Activated T-cell treated with anti-CD3 and anti-CD28 coated beads for 1 hour (primary cell): ENCODE measurements at places on chromosomes 3 and 15.

DNA sequence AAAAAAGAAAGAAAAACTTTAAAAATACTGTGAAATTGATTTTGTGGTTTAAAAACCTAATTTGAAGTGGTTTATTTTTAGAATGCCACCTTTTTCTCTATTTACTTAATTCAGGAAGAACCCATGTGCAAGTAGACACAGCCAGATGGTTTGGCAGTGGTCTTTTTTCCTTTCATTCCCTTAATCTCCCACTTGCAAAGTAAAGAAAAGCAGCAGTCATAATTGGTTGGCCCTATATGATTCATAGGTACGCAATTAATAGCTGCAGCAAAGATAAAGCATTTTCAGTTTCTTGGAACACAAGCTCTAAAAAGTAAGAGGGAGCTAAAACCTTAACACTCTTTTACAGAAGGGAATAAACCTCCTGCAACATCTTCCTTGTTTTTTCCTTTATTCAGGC is 115.3 kb downstream of the MECOM start:
- DNase-seq = no peak

- DNase-seq = no peak
These were observed 143.4 kb downstream of the TMEM108 start for GRCh38 chr3:133181392-133182150.

DNA sequence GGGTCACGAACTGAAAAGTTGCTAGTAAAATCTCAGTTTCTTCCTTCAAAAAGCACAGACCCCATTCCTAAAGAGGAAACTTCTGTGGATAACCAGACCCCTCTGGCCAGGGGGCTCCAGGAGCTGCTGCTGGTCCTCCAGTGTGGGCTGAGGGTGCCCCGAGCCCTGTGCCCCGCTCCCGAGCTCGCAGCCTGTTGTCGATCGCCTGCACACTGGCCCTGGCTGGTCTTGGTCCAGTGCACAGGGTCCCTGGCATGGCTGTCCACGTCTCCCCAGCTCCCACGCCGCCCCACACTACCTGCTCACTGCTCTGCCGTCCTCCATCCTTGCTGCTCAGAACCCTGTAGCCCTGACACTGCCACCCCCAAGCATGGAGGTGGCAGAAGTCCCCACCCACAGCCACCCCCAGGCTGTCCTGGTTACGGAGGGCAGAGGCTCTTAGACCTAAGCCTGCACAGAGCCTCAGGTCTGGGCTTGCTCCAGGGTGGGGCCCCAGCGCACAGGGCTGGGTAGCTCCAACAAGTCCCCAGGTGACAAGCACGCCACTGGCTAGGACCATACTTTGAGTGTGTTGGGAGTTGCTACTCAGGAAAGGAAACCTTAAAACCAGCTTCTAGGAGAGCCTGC is 87.0 kb downstream of the PLXNA1 start:
- DNase-seq = no peak

DNA sequence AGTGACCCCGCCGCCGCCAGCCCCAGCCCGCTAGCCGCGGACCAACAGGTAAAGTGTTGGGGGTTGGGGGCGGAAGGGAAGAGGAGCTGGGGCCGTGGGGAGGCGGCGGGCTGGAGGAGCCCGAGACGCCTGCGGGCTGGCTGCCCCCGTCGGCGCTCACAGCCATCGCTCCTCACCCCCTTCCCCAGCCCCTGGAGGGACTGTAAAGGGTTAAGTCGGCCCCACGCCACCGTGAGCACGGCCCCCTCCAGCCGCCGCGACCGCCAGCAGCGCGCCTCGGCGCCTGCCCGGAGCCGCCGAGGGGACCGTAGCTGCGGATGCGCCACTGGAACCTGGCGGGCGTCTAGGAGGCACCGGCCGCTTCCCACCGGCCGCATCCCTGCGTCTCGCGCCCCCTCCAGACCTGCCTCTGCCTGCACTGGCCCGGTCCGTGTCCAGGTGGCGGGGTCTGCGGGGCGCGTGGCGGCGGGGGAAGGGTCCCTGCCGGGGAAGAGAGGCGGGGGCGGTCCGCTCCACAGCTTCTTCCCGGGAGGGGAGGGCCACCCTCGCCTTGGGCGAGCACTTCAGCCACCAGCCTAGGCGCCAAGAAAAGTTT is 522 bp downstream of the MED12L start:
- DNase-seq = no peak

DNA sequence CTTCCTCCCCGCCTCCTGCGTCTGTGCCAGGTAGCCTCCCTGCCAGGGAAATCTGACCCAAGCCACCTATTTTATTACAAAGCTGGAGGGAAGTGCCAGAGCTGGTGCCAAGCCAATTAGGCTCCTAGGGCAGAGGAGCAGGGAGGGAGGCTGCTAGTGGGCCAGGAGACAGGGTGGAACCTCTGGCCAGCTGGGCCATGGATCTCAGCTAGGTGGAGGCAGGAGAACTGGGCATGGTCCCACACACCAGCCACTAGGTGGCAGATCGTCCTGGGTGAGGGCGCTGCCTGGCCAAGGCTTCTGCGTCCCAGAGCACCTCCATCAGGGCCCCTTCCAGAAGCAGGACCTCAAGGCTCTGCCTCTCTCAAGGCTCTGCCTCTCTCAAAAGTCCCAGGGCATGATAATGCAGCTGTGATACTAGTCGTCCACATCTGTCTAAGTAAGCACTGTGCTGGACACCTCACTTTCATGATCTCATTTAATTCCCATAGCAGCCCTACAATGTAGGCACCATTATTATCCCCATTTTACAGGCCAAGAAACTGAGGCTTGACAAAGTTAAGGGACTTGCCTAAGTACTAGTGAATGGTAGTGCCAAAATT is 4.5 kb upstream of the RFT1 start:
- peak; percentile 39 for DNase-seq

GRCh38 chr15:34984889-34985630 is 3.0 kb downstream of the ZNF770 start:
- no peak for DNase-seq

- DNase-seq = no peak
These were observed 28.5 kb downstream of the ACAD9 start for GRCh38 chr3:128907706-128908445.

- no peak for DNase-seq
These were observed 173.3 kb downstream of the ALDH1A2 start for GRCh38 chr15:57892181-57892580.

- DNase-seq = no peak
These were observed 153.1 kb downstream of the PGPEP1L start for GRCh38 chr15:98854496-98854895.

DNA sequence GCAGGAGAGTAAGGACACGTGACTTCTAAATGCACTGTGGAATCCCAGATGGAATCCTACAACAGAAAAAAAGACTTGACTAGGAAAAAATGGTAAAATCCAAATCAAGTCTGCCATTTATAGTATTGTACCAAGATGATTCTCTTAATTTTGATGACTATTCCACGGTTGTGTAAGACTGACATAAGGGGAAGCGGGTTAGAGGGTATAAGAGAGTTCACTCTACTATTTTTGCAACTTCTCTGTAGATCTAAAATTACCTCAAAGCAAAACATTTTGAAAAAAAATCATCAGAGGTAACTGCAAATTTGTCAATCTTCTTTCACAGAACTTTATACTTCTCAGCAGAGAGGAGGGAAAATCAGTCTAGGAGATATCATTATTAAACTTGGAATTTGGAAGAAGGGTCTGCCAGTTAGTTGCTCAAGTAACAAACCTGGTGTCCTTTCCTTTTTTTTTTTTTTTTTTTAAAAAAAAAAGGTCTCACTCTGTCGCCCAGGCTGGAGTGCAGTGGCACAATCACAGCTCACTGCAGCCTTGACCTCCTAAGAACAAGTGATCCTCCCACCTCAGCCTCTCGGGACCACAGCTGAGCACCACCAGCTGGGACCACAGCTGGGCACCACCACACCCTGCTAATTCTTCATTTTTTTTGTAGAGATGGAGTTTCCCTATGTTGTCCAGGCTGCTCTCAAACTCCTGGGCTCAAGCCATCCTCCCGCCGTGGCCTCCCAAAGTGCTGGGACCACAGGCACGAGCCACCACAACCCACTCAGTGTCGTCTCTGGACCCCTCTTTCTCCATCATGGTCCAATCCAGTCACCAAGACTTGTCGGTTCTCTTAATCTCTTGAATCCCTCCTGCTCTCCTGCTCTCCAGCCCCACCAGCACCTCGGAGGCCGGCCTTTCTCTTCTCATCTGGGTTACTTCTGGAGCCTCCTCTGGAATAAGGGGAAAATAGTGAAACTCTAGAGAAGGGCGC is 14.9 kb upstream of the HES1 start:
- no peak for DNase-seq

DNA sequence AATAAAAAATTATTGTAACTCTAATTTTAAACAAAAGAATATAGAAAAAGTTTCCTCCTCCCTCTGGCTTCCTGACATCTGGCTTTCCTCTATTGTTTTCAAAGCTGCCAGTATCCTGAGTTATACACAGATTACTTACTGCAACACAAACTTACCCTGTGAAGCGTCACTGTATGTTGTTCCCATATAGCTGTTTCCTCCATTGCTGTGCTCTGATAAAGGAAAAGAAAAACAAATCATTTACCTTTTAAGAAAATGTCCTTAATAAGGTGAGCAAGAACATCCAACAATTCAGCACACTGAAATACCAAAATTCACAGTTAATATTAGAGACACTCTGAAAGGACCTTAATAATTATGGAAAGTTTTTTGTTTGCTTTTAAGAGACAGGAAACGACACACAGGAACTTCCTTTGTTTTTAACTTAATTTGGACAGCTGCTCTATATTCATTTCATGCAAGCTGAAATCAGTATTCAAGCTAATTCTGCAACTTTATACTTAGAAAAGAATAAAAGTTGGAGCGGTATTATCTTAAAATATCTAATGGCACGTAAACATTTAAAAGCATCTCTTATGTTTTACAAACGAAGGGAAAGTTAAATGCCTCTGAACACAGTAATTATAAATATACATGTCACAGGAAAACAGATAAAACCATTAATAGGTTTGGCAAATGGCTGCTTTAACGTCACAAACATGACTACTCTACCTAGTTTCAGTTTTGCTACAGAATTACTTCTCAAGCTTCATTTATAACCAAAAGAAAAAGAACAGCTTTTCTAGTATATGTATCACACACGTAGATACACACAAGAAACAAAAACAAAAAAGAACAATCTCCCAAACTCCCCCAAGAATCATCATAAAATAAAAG is 21.5 kb downstream of the TJP1 start:
- no peak for DNase-seq

- no peak for DNase-seq
These were observed 30.2 kb upstream of the IREB2 start for GRCh38 chr15:78407608-78408354.

DNA sequence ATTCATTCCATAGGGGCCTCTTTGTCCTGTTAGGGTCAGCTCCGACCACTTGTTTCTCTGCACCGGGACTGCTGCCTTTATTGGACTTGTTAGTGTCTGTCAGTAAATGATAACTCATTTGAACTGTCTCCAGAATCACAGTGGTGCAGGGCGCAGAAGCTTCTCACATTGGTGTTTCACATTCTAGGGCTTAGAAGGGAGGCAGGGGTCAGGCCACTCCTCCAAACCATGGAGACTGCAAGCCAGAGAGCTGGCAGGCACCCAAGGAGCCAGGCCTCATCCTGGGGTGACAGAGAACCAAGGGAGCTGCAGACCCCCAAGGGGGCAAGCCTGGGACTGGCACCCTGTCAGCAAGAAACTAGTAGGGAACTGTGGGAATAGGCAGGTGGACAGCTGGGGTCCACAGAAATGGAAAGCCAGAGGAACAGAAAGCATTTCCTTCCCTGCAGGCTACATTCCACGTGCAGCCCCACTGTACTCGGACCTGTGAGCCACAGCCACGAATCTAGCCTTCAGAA is 49.1 kb downstream of the CCNL1 start:
- DNase-seq = no peak

GRCh38 chr3:197206913-197207312 is 91.5 kb downstream of the DLG1 start:
- no peak for DNase-seq

GRCh38 chr3:2856138-2857133 is 253.7 kb downstream of the IL5RA start:
- DNase-seq = no peak

DNA sequence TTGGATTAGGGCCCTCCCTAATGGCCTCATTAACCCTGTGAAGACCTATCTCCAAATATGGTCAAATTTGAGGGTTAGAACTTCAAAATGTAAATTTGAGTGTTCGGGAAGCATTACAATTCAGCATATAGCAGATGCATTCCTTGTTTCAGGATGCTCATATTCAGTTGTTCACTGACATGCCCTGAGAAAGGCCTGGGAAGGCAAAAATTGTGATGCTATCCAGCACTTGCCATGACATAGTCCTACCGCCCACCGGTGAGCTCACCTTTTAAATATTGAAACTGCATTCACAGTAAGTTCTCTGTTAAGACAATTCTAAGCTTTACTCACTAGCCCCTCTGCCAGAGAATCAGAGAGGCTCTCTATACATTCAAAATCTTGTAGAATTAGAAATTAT is 300.3 kb upstream of the CCDC54 start:
- no peak for DNase-seq

- DNase-seq = no peak
These were observed 129.2 kb downstream of the FAM43A start for GRCh38 chr3:194814878-194815357.

GRCh38 chr3:120033596-120033995 is 60.7 kb downstream of the GSK3B start:
- DNase-seq = no peak

- no peak for DNase-seq
These were observed 119.9 kb upstream of the ATP2B2 start for GRCh38 chr3:10625323-10625722.

DNA sequence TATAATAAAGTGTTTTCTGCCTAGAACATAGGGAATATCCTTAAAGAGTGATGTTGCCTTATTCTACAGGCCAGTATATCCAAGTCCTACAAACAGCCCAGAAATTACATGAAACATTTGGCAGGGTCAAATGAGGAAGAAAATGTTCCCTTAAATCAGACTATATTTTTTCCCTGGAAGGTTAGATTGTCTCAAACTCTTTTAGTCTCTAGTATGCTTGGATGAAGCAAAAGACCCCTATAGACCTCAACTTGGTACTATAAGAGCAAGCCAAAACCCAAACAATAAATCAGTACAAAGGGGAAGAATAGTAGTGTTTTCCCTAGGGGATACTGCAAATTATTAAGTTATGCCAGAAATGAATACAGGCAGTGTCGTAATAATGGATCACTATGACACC is 310.2 kb downstream of the SLC9A9 start:
- DNase-seq = no peak

DNA sequence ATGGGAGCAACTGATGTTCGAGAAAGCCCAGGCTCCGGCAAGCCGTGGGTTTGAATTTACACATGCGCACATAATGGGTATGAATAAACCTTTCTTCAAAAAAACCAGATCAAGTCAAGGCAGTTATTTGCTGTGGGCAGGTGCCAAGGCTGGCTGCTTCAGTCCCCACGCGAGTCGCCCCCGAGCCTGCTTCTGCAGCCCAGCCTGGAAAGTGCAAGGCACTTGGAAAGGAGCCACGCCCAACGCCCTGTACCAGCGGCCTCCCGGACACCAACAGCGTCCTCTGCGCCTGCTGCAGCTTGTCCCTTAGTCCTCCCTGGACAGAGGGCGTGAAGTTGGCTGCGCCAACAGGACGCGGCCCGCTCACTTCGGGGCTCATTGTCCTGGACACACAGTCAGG is 68.9 kb downstream of the KLF15 start:
- no peak for DNase-seq

DNA sequence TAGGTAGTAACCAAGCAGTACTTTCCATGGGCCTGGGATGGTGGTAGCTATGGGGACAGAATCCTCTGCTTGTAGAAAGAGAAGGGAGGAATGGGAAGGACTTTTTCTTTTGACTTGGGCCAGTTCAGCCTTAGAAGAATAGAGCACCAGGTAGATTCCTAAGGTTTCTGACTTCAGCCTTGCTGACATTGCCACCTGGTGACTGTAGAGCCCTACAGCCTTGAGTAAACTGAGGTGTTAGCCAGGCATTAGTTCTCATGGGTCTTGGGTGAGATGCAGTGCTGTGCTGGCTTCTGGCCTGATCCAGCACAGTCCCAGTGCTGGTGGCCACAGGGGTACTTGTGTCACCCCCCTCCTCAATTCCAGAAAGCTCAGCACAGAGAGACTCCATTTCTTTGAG is 171.1 kb downstream of the ZBBX start:
- DNase-seq = no peak
